ENCODE measurements at places on chromosomes 12 and 14.

DNA sequence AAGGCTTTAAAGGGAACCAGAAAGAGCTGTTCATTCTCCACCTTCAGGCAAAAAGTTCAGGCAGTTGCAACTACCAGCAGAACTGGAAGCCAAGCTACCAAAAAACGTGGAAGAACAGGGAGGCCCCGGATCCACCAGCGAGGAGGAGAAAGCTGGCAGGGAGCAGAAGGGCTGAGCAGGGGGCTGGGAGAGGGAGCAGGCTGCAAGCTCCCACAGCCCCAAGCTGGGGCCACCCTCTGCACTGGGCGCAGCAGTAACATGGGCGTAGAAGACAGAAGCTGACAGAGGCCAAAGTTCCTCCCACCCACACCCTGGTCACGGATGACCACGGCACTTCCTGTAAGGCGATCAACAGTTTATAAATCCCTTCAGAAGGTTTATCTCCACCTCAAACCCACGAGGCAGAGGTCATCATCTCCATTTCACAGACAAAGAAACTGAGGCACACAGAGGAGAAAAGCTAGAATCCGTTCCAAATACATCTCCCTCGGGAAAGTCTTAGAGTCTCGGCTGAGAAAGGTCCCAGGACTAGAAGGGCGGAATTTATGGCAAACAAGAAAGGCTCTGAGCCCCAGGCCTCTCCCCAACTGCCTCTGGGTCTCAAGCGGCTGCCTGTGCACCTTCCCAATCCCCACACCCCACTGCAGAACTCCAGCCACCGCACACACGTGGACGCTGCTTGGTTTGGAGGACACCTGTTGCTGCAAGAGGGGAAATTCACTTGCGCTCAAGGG lies 1.8 kb downstream of the CCDC85C start:
- no peak for DNase-seq

DNA sequence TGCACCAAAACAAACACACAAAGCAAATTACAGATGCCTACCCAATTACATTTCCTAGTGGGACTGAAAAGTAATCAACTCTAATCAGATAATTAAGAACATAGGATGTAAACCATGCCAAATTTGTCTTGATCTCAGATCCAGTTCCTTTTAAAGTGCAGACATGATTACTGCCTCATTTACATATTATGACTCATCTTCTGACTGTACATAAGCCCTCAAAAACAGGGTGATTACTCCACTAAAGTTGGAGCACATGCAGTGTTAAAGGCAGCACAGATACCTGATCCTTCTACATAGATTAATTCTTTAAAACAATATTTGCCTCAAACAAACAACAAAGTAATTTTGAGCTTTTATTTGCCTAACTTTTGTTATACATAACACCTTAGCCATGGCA lies 337.2 kb downstream of the RPS29 start:
- DNase-seq: no peak

- no peak for DNase-seq
These were observed 148.7 kb downstream of the BCL11B start for GRCh38 chr14:99123208-99123870.

DNA sequence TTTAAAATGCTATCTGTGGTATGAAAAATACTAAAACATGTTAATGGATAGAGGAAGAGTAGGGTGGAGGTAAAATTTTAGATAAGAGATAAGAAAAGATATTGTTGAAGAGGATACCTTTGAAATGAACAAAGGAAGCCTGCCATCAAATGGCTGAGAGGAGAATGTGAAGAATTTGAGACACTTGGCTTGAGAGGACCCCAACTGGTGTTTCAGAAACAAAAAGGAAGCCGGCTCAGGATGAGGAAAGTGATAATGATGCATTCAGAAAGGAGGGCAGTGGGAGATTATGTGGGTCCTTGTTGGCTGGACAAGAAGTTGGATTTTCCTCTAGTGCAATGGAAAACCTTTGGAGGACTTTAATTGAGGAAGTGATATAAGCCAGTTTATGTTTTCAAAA lies 264.4 kb downstream of the DUSP6 start:
- no peak for DNase-seq

DNA sequence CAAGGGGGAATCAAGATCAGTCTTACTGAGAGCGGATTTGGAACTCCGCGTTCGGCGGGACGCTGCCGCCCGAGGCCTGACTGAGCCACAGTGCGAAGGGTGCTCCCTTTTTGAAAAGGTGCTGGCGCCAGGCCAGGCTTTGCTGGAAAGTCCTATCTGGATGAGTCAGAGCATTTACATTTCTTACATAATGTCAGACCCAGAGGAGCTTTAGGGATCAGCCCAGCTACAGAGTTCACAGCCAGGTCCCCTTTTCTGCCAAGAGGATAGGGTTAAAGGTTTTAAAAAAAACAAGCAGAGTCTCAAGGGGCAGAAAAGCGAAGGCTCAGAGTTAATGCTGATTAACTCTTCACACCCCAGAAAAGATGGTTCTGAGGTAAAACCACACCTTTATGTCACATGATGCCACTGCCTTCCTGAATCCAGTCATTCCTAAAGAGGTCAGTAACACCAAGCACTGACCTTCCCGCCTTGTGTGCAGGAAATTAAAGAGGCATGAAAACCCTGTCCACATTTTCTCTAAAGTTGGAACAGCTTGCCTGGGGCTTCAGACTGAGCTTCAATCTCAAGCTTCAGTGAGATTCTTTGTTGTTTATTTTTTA lies 11.7 kb upstream of the FBXL14 start:
- peak; percentile 55 for DNase-seq

DNA sequence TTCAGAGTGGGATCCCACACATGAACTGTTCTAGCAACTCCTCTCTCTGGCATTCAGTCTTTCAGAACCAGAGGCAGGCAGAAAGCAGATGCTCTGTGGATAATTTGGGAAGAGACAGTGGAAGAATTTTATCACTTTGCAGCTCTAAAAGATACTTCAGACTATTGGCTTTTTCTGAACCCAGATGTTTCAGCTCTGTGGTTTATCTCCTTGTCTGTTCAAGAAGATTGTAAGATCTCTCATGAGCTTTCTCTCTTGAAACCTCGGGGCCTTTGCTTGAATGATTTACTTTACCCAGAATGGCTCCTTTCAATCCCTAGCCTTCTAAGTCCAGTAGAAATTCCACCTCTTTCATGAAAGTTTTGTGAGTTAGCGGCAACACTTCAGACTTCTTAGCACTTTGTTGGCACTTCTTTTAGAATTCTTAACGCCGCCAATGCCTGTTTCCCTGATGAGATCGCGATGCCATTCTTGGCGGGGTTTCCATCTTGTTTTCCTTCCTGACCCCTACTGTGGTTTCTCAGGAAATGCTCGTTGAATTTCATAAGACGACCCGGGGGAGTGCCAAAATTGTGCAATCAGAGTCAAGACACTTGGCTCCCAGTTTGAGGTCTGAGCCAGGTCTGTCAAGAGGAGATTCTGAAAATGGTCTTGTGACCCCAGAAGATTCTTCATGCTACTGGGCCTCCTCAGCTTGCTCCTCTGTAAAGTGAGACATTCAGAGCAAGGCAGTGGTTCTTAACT lies 107.0 kb upstream of the PRICKLE1 start:
- DNase-seq: no peak

DNA sequence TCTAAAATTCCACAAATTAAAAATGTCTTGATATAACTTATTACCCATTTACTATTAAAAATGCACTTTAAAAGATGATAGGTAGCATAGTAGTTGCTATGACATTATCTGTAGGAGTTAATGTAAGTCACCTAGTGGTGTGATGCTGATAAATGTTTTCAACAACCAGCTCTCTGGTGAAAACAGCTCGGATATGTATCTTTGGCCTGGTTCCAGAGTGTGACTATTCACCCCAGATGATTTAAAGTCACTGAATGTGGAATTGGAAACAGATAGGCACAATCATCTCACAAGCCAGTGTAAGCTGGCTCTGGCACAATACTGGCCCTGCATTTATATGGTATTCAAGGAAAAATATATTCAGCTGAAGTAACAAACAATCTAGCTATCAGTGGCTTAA lies 9.2 kb upstream of the CCDC196 start:
- peak; percentile 4 for DNase-seq

DNA sequence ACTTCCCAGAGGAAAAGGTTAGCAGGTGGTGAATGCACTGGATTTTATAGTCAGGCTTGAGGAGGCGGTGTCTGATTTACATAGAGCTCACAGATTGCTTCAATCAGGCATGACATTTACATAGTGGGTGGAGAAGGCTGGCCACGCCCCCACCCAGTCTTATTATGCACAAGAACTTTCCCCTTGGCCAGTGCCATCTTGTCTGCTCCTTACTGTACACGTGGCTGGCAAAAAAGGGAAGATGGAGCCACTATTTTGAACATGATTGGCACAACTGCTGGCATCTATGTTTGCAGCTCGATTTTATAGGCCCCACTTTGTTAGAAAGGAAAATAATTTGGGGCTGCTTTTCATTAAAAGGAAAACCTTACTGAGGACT lies 10.9 kb upstream of the LGMN start:
- DNase-seq: no peak

DNA sequence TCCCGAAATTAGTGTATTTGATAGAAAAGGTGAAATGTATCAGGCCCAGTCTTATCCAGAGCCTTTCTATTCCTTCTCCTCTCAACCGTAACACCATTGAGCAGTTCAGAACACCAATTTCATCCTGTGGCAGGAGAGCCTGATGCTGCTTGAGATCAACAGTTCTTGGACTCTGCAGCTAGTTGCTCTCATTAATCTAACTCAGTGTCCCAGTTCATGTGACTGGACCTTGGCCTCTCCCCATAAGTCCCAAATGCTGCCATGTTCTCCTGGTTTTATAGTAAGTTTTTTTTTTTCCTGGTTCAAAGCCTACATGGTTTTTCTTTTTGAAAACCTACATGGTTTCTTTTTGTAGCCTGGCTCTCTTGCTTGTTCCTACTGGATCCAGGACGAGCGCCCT lies 293.9 kb downstream of the ITPR2 start:
- no peak for DNase-seq

GRCh38 chr12:51519755-51520154 lies 71.3 kb upstream of the SCN8A start:
- DNase-seq: no peak

DNA sequence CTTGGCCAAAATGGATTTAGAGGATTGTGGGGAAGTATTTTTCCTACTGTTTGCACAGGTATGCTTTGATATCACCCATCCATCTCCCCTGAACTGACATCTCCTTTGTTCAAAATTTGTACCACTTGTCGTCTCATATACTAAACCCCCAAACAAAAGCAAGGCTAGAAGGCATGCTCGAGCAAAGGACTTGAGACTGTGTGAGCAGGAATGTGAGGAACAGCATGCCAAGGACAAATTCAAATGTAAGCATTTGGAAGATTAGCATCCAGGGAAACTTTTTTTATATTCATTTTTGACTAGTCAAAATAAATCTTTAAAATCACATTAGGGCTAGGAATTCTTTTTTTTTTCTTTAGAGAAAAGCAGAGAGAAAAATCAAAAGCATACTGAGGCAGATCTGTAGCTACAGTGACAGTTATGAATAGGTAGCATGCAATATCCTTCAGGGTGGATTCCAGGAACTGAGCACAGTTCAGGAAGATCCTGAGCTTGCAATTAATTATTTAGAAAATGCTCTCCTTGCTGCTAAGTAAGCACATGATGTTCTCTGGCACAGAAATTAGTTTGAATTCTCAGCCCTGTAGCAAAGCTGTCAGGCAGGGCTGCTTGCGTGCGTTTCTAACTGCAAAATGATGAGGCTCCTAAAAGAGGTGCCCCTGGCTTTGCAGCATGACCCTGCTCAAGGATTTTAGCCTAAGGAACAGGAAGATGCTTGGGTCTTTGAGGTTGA lies 327.7 kb downstream of the LRIG3 start:
- DNase-seq: no peak

Data from AG08396 (cell line).